Activated T-helper 2 cell treated with anti-CD3 and anti-CD28 coated beads, Interferon-gamma antibody, Interleukin-2, Interleukin-4, amounts not matched to agents 10 μg/mL and 5 μg/mL and 100 μg/mL, durations not matched to agents 14 hours and 24 hours and 36 hours (primary cell): ENCODE measurements at places on chromosomes 11 and 22. TPM values are rescaled to one million over a fixed set of nuclear protein-coding genes. Genes with fewer than 3 reads are reported as not detected.
A peak's percentile ranks its signal among the peaks of the same experiment; 100 is the strongest.

MIEF1 gene
- total RNA-seq: 46.9 and 47.5 TPM in 2 replicates

- no peak overlapping the region for H3K4me3 ChIP-seq
- H3K27me3 ChIP-seq: peaks cover 2% of the 10 kb centered on the region
- no peak for DNase-seq
- peaks cover 11% of the 10 kb centered on the region for H3K36me3 ChIP-seq
Measured at GRCh38 chr11:46984987-46985386, 48.4 kb downstream of the CSTPP1 start.

DNA sequence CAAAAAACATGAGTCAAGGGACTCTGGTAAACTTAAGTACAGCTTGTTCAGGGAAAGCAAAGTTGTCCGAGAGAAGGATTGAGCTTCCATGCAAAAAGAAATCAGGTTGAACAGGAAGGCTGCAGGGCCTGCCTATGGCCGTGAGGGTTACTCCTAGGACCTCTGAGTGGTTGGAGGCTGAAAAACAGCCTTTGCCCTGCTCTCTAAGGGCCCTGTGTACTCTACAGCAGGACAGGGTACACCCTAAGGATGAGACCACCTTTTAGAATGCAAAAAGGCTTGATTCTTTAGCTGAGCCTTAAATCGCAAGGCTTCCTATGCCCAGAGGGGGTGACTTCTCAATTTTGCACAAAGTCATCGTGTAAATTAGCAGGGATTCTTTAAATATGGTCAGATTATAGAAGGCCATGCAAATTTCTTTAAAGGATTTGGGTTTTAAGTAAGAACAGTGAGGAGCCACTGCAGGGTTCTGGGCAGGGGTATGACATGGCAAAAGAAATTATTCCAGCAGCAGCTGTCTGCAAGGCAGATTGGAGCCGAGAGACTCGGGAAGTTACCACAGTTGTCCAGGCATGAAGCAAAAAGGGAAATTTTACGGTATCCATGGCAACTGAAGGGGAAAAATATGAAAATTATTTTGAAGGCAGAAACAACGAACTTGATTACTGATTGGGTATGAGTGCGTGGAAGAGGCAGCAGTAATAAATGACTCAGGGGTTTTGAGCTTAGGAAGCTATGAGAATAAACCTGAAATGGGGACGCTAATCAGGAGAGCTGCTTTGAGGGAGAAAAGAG lies 91.8 kb downstream of the FAM76B start:
- H3K27ac ChIP-seq: peak overlapping the region; percentile 93
- DNase-seq: no peak
- peak overlapping the region; percentile 20 for H3K4me3 ChIP-seq

DNA sequence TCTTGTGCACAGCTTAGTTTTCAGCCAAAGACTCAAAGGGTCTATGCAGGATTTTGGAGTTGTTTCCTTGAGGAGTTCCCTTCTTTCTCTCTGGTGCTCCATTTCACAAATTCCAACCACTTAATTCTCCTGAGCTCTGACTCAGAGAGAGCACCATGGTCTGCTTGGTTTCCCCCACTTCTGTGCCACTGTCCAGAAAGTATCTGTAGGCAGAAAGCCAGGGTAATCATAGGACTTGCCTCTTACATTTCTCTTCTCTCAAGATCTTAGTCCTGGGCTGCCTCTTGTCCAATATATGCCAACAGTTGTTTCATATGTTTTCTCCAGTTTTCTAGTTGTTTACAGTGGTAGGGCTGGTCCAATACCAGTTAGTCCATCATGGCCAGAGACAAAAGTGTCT lies 6.4 kb upstream of the MRGPRD start:
- no peaks in the 10 kb centered on the region for H3K4me1 ChIP-seq
- no peak for DNase-seq
- H3K36me3 ChIP-seq: no peaks in the 10 kb centered on the region
- H3K27me3 ChIP-seq: peaks cover 25% of the 10 kb centered on the region
- no peak overlapping the region for H3K4me3 ChIP-seq
- H3K27ac ChIP-seq: no peak overlapping the region

DNA sequence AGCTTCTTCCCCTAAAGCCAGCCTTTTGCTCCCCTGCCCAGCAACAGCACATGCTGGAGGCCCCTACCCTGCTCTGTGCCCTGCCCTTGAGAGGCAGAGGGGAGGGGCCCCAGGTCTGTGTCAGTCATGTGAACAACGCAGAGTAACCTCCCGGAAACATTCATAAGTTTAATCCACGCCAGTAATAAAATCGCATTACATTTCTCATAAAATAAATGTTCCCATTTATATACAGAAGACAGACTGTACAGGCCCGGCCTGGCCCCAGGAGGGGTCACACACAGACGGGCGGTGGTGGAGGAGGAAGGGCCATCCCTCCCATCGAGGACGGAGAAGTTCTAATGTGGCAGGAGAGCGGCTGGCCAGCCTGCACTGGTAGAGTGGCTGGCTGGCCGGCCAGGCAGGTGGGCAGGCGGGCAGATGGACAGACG lies 39.5 kb downstream of the LMO1 start:
- no peaks in the 10 kb centered on the region for H3K27me3 ChIP-seq
- H3K4me1 ChIP-seq: peaks cover 3% of the 10 kb centered on the region
- no peaks in the 10 kb centered on the region for H3K36me3 ChIP-seq
- H3K27ac ChIP-seq: no peak overlapping the region
- no peak for DNase-seq

DNA sequence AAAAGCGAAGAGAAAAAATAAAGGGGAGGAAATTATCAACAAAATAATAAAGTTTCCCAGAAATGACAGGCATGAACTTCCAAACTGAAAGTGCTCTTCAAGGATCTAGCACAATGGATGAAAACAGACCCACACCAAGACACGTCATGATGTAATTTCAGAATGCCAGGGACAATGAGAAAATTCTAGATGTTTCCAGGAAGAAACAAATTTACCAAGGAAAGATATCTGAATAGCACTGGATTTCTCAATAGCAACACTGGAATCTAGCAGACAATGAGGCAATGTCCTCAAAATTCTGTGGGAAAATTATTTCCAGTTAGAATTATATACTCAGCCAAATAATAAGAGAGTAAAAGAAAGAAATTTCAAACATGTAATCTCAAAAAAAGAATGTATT lies 46.0 kb downstream of the DENND5A start:
- H3K27me3 ChIP-seq: no peaks in the 10 kb centered on the region
- H3K27ac ChIP-seq: no peak overlapping the region
- no peak overlapping the region for H3K4me3 ChIP-seq
- peaks cover 5% of the 10 kb centered on the region for H3K36me3 ChIP-seq

- H3K4me3 ChIP-seq: no peak overlapping the region
- H3K27me3 ChIP-seq: no peaks in the 10 kb centered on the region
- peaks cover 9% of the 10 kb centered on the region for H3K4me1 ChIP-seq
- DNase-seq: no peak
- peaks cover 42% of the 10 kb centered on the region for H3K36me3 ChIP-seq
Measured at GRCh38 chr11:43734256-43734655, 53.7 kb downstream of the HSD17B12 start.

DNA sequence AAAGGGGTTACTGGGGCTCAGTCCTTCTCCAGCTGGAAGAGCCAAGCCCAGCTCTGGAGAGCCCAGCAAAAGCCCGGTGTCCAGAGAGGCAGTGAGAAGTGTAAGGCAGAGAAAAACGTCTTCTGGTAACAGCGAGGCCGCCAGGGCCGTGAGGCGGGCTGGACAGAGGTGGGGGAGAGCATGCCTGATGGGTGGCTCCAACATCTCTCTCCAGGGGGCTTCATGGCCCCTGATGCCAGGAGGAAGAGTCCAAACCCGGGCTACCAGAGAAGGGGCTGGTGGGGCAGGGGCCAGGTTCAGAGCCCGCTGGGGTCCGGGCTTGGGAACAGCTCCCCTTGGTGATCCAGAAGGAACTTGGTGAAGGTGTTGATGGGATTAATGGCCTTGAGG lies 21.7 kb downstream of the ARHGAP1 start:
- no peak for DNase-seq
- no peak overlapping the region for H3K27ac ChIP-seq
- H3K4me1 ChIP-seq: peaks cover 16% of the 10 kb centered on the region
- no peaks in the 10 kb centered on the region for H3K27me3 ChIP-seq
- peaks cover 38% of the 10 kb centered on the region for H3K36me3 ChIP-seq

GRCh38 chr11:46912526-46913150 lies 5.7 kb downstream of the LRP4 start:
- DNase-seq: no peak
- H3K27me3 ChIP-seq: peaks cover 60% of the 10 kb centered on the region
- no peak overlapping the region for H3K27ac ChIP-seq
- H3K36me3 ChIP-seq: no peaks in the 10 kb centered on the region

DNA sequence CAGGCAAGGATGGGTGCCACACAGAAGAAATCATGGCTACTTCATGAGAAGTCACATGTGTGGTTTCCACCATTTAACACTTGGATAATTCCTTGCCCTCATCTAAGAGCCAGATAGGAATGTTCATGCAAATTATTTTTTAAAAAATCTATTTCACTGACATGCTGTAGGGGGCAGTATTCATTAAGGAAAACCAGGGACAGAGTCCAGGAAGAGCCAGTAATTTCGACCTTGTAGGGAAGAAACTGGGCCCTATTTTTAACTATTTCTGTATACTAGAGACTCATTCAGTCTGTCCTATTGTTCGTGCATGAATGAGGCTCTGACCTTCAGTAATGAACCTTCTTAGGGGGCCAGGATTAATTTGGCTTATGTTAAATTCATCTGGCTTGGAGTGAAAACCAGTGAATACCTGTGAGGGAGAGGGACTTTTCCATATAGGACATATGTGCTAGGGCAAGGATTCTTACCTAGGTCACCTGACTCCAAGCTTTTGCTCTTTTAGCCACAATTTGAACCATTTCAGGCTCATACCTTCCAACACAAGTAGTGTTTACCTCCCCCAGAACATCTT lies 192.7 kb downstream of the NAV2 start:
- DNase-seq: no peak
- no peaks in the 10 kb centered on the region for H3K27me3 ChIP-seq
- no peak overlapping the region for H3K27ac ChIP-seq
- H3K4me1 ChIP-seq: no peaks in the 10 kb centered on the region

DNA sequence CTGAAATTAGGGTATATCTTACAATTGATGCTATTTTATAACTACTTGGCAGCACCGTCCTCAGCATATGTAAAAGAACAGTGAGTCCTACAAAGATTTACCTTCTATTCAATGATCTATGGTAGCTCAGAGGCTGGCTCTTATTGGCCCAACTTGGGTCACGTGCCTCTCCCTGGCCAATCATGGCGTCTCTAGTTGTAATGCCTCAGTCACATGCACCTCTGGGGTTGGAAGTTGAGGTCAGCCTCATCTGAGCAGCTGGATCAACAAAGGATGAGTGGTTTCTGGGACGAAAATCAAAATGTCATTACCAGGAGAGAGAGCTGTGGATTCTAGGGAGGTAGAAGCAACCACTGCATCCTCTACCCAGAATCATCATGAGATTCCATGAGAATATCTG lies 22.9 kb upstream of the ASPHD2 start:
- H3K27me3 ChIP-seq: peaks cover 6% of the 10 kb centered on the region
- no peak overlapping the region for H3K4me3 ChIP-seq
- no peak for DNase-seq
- no peak overlapping the region for H3K27ac ChIP-seq
- peaks cover 12% of the 10 kb centered on the region for H3K4me1 ChIP-seq
- no peaks in the 10 kb centered on the region for H3K36me3 ChIP-seq

DNA sequence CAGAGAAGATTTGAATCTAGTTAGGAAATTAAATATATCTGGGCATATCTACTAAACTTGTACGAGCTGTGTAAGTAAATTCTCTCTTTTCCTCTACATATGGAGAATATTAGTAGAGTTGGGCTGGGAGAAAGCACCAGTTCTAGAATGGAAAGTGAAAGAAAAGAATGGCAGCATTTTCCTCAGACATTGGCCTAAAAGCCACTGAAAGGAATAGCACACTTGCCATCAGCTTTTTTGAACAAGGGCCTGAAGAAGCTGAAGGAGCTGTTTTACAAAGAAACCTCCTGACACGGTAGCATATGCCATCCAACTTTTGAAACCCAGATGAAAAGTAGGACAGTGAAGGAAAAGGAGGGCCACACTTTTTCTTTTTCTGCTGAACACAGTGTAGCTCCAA lies 1563.7 kb upstream of the TENM4 start:
- no peaks in the 10 kb centered on the region for H3K4me1 ChIP-seq
- DNase-seq: no peak
- H3K4me3 ChIP-seq: no peak overlapping the region
- no peaks in the 10 kb centered on the region for H3K36me3 ChIP-seq
- H3K27ac ChIP-seq: no peak overlapping the region

- no peak overlapping the region for H3K4me3 ChIP-seq
- H3K27ac ChIP-seq: no peak overlapping the region
- no peaks in the 10 kb centered on the region for H3K36me3 ChIP-seq
- DNase-seq: no peak
Measured at GRCh38 chr11:7651140-7651551, 22.2 kb downstream of the CYB5R2 start.

DNA sequence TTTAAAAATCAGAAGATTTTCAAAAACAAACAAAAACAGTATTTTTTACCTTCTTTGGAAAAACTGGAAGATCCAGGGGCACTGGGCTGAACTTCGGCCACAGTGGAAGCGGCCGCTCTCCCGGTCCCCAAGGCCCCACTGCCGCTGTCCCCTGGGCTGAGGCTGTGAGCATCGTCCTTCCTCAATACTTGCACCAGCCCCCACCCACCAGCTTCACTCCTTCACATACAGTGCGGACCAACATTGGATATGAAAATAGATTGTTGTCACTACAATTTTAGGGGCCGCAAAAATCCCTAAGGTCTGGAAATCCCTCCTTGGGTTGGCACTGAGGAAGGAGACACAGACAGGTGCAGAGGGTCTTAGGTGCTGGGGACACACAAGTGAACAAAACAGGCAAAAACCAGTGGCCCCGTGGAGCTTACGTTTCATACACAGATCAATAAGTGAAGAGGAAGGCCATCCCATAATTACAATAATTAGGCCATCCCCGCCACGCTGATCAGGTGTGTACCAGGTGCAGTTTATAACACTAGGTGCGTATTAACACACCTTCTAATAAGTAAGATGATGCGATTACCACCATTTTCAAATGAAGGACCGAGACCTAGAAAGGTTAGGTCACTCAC lies 28.2 kb upstream of the SLC22A12 start:
- peaks cover 4% of the 10 kb centered on the region for H3K4me1 ChIP-seq
- no peak overlapping the region for H3K27ac ChIP-seq
- no peaks in the 10 kb centered on the region for H3K36me3 ChIP-seq
- no peaks in the 10 kb centered on the region for H3K27me3 ChIP-seq
- no peak overlapping the region for H3K4me3 ChIP-seq

DNA sequence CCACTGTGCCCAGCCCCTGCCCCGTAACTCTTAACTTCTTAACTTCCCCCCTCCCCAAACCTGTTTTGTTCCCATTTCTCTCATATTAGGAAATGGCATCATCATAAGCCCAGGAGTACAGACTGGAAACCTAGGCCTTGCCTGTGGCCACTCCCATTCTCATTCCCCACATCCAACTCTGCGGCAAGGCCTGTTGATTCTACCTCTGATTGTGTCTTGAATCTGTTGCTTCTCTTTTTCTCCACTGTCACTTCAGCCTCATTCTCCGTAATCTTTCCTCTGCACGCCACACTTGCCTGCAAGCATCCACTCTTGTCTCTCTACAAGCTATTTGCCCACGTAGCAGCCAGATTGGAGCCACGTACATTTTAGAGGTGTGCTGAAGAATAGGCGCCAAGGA lies 25.2 kb downstream of the SGSM3 start:
- no peak overlapping the region for H3K27ac ChIP-seq
- H3K4me3 ChIP-seq: no peak overlapping the region
- no peak for DNase-seq
- peaks cover 20% of the 10 kb centered on the region for H3K36me3 ChIP-seq
- H3K27me3 ChIP-seq: no peaks in the 10 kb centered on the region
- peaks cover 43% of the 10 kb centered on the region for H3K4me1 ChIP-seq

GRCh38 chr11:61495801-61496601 lies 12.5 kb upstream of the LRRC10B start:
- no peak overlapping the region for H3K4me3 ChIP-seq
- DNase-seq: no peak
- H3K27ac ChIP-seq: no peak overlapping the region
- no peaks in the 10 kb centered on the region for H3K27me3 ChIP-seq
